ENCODE measurements at places on chromosomes 7 and 10.

GRCh38 chr7:23347033-23347681 lies 48.0 kb downstream of the MALSU1 start:
- DNase-seq: no peak

DNA sequence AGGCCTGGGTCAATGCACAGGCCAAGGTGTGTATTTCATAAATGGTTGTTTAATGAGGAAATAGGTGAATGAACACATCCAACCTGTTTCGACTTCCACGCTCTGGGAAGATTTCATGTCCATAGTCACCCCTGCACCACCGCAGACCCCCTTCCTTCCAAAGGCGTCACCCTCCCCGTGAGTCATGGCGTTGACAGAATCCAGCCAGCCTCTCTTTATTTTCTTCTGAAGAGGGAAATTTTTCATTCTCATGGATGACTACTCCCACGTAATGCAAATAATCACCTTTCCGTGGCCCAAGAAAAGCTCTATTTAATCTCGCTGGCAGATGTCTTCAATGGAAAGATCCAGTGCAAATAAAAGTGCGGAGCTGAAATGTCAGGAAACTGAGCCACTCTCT lies 75.3 kb upstream of the FOXK1 start:
- DNase-seq: no peak

DNA sequence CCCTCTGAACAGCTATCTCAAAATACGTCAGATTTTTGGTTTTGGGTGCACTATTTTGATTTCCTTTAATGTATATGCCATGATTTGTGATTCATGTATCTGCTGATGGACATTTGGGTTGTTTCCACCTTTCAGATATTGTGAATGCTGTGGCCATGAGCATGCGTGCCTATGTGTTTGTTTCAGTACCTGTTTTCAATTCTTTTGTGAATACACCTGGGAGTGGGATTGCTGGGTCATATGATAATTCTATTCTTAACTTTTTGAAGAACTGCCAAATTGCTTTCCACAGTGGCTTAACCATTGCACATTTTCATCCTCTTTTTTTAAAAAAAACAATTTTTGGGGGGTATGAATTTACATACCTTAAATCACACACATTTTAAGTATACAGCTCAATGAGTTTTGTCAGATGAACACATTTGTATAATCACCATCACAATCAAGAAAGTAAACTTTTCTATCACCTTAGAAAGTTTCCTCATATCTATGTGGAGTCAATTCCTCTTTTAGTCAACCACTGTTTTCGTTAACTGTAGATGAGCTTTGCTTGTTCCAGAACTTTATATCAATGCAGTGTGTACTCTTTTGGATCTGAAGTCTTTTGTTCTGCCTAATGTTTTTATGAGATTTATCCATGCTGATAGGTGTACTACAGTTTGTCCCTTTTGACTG lies 36.9 kb downstream of the CYP26A1 start:
- DNase-seq: no peak

GRCh38 chr7:98922392-98923187 lies 44.3 kb downstream of the TRRAP start:
- DNase-seq: no peak

DNA sequence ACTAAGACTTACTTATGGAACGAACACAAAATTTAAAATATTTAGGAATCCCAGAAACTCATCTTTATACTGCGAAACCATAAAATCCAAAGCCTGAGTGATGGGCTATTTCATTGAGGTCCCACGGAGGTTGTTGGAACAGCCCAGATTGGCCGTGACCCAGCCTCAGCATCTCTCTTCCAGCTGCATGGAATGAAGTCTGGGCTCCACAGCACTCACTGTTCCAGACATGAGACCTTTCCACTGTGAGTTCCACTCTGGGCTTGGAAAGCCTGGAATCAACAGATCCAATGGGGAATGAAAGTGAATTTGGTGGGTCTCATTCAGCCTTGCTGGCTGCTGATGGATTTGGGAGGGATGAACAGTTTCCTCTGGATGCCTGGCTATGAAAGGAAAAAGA lies 184.9 kb downstream of the EMX2 start:
- DNase-seq: no peak

GRCh38 chr10:24097751-24098207 lies 111.2 kb upstream of the KIAA1217 start:
- DNase-seq: no peak

DNA sequence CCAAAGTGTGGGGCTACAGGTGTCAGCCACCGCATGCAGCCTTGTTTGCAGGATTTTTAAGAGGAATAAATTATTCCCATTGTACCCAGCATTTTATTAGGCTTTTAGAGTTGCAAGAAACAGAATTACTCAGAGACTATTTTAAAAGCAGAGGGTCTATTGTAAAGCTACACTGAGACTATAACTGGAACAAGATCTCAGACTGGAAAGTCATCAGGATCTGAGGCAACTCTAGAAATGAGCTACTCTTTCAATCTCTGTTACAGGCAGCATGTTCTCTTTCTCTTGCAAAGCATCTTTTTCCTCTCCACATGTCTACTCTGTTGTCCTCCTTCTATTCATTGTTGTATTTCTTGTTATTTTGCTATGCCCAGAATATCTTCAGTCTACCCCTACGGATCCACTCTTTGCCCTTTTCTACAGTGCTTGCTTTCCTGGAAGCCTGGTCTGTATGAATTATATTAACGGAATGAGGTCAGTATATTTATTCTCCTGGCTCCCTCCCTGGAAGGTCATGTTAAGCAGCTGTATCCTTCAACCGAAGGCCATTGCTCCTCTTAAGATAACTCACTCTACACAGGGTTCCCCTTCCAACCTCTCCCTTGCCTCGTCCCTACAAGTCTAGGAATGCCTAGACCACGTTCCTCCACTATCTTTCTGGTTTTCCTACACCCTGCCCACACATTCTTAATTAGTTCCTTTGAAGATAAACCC lies 27.7 kb upstream of the MICU1 start:
- no peak for DNase-seq

DNA sequence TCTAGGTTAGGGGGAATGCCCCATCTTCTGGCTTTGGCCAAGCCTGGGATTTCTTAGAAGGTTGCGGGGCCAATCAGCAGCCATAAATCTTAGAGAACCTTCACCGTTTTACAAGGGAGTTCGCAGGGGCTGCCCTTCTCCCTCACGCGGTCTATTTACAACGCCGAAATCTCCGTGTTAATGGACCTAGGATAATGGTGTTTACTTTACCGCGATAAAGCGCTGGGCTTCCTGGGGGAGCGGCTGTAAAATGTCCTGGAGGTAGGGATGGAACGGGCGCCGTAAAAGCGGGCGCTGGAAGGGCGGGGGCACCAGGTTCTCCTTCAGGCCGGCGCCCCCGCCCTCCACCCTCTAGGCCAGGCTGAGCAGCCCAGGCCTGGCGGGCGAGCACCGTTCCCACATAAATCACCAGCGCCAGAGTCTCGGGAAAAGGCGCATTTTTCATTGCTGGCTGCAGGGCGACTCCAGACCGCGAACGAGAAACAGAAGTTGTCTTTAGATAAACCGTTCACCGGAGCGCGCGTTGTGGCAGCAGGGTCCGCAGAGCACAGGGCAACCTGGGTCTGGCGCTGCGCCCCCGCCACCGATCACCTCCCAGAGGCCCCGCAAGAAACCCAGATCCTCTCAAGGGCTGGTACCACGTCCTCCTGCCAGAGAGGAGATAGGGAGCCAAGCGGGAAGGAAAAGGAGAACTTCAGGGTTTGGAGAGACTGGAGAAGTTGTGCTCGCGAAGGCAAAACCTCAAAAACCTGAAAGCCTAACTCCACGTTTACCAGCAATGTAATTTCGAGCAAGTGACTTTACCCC lies 12.5 kb upstream of the NKX2-3 start:
- no peak for DNase-seq

- no peak for DNase-seq
Observed at GRCh38 chr10:88546497-88546896, 36.6 kb downstream of the RNLS start.

- no peak for DNase-seq
Observed at GRCh38 chr10:117740691-117741222, 198.2 kb downstream of the EMX2 start.

GRCh38 chr7:33107136-33108066 lies 1.8 kb downstream of the RP9 start:
- peak; percentile 27 for DNase-seq

DNA sequence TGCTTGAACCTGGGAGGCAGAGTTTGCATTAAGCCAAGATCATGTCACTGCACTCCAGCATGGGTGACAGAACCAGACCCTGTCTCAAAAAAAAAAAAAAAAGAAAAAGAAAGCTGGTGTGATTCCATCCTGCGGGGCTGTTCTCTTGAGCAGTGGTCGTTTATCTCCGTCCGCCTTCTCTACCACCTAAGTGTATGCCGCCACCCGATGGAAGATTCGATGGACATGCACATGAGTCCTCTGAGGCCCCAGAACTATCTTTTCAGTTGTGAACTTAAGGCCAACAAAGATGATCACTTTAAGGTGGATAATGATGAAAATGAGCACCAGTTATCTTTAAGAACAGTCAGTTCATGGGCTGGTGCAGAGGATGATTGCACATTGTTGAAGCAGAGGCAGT lies 65.7 kb downstream of the ABRAXAS2 start:
- DNase-seq: no peak

- DNase-seq: no peak
Observed at GRCh38 chr7:142250705-142251104, 7.2 kb downstream of the PRSS58 start.
